ENCODE measurements at places on chromosomes 11 and 22.

DNA sequence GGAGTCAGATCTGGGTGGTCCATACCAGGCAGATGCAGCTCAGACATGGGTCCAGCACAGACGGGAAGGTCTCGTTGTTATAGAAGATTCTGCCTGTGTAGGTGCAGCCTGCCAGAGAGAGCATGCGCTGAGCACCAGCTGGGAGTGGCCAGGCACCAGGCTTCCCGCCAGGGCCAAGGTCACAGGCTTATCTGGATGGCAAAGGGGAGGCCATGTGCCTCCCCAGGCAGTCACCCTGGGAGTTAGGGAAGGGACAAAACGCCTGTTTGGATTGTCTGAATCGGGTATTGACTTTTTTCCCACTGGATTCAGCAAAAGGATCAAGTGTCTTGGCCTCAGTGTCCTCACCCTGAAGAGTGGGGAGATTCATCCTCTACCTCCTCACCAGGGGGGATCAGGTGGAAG lies 26.5 kb downstream of the PGA5 start:
- no peak for DNase-seq

DNA sequence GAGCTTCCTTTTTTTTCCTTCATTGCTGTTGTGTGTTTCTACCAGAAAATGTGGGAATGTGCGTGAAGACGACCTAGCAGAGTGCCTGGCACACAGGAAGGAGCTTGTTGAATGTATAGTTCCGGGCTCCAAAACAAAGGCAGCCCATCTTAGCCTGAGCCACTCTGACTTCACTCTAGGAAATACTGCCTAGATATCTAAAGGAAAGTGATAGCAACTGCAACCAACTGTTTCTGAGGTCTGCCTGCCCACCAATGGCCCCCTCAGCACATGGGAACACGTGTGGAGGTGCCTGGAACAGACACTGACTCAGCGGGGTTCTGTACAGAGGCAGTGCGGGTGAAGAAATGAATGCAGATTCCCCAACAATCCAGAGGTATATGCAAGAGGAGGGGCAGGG lies 14.7 kb upstream of the XBP1 start:
- no peak for DNase-seq

DNA sequence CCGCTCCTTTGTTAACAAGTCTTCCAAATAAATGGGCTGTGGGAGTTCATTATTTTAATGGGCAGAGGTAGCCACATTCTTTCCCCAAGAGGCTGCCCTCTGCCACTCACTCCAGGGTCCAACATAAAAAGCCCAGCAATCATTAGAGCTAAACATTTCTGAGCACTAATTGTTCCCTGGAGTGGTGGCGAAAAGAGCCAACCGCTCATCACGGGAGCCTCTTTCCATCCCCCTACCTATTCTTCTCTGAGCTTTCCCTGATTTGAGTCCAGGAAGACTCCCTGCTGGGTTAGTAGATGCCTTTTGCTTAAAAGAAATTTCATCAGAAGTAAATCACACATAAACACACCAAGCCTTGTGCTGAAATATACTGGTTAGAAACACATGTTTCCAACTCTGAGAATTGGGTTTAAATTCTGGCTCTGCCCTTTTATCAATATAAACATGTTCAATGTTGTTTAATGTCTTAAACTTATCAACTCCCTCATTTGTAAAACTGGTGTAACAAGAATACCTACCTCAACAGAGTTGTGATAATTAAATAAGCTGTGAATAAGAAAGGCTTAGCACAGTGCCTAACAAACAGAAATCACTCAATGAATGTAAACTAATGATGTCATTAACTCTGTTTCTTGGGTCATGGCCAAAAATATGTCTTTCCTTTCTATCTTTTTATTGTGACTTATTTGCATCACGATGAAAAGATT lies at the start of gene OR5A2:
OR5A2 (minus strand) TSS at position 53 of the 707 bp plus-strand sequence. CDS start 3,460 bp downstream, outside the sequence.
- DNase-seq = no peak

DNA sequence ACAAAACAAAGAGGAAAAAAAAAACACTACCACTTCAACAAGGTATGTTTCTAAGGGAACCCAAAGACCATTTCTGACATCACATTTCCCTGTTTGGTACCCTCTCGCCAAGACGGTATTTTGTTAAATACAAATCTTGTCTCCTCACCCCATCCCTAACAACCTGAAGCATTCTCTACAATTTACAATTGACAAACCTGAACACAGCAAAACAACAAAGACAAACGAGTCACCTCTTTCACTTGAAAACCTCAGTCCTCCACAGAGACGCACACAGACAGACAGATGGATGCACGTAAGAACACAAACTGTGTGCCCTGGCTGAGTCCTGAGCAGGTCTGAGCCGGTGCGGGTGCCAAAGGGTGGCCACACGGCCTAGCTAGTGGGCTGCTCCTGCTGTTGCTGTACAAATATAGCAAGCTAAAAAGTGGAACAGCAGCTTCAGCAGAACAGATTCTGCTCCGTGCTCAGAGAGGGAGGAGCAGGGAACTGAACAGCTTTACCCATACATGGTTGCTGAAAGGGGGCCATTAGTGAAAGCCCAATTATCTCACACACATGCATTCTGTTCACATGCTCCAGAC lies 28.5 kb downstream of the CELF1 start:
- DNase-seq = no peak

GRCh38 chr11:74462009-74462408 lies 5.3 kb downstream of the KCNE3 start:
- DNase-seq = no peak

Measured in NCI-H1417 treated with DMSO at 0.1 percent for 48 hours (cell line).